ENCODE measurements at places on chromosomes 11 and 22. TPM values are rescaled to one million over a fixed set of nuclear protein-coding genes. Genes with fewer than 3 reads are reported as not detected.

DNA sequence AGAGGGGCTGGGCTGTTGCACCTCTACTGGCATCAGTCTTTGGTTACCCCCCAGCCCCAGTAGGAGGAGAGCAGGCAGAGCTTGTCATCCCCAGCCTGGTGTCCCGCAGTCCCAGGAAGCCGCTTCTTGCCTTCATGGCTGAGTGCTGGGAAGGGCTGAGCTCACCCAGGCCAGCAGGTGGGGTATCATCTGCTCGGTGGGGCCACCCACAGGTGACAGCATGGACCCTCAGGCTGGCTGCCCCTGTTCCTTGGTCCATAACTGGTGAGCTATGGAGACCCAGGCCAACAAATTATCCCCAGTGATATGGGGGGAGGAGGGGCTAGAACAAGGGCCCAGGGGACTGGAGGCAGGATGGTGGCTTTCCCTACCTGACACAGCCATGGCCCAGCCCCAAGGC is 6.5 kb upstream of the RHOD start:
- DNase-seq, result no peak

GRCh38 chr11:103844327-103845215 is 191.9 kb upstream of the DDI1 start:
- no peak for DNase-seq

GRCh38 chr22:23033116-23033905 is 37.0 kb upstream of the GNAZ start:
- DNase-seq, result peak; percentile 94

GRCh38 chr11:96149743-96150555 is 193.0 kb downstream of the MAML2 start:
- DNase-seq, result no peak

GRCh38 chr11:46338636-46338987 is 8.7 kb upstream of the DGKZ start:
- DNase-seq, result no peak

MPZL3 gene
- total RNA-seq, result not detected

TEX12 gene
- total RNA-seq, result not detected

CASP5 gene
- not detected for total RNA-seq

DNAJB7 gene
- total RNA-seq, result not detected

All from G401 (cell line).